ENCODE measurements at places on chromosomes 11 and 22.

- DNase-seq, result no peak
These were observed 613.3 kb upstream of the CADM1 start for GRCh38 chr11:116117331-116118137.

DNA sequence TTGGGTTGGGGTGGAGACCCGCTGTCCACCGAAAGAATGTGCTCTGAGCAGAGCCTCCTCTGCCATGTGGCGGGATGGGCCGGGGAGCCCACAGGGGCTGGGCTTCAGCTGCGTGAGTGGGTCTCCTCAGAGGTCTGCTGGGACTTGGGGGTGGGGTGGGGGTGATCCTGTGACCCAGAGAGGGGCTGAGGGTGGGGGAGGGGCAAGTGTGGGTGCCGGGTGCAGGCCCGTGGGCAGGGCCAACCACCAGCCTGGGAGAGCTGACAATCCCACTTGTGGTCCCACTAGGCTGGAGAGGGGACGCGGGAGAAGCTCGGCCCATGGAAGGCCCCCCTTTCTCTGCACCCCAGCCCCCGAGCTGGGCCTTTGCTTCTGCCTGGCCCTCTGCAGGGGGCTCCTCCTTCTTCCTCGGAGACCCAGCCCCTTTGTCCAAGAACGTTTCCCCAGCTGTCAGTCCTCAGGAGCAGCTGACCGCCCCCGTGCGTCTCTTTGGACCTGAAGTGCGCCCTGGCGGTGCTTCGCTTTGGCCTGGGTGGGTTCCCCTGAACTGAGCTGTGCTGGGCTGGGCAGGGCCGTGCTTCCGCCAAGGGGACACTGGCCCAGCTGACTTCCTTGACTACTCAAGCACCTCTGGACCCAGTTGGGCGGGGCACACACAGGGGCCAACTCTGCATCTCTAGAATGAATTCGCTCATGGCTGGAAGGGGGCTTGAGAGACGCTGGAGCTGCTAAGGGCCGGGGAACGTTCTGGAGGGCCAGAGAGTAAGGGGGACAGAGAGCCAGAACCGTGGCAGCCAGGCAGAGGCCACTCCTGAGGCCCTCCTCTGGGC lies 30.2 kb downstream of the OSBPL5 start:
- no peak for DNase-seq

DNA sequence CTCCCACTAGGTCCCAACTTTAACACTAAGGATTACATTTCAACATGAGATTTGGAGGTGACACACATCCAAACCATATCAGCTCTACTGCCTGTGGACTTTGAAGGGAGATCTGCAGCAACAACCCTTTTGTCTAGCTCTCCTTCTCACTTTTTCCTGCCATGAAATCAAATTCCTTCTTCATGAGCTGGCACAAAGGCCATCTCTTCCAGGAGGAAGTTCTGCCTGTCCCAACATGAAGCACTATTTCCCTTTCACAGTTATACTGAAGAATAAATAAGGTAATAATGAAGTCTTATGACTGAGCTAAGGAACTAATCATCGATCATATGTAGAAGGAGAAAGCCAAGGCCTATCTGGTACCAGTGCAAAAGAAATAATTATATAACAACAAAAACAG lies 253.5 kb upstream of the TENM4 start:
- no peak for DNase-seq

- no peak for DNase-seq
These were observed 16.3 kb downstream of the CPSF7 start for GRCh38 chr11:61413496-61413895.

DNA sequence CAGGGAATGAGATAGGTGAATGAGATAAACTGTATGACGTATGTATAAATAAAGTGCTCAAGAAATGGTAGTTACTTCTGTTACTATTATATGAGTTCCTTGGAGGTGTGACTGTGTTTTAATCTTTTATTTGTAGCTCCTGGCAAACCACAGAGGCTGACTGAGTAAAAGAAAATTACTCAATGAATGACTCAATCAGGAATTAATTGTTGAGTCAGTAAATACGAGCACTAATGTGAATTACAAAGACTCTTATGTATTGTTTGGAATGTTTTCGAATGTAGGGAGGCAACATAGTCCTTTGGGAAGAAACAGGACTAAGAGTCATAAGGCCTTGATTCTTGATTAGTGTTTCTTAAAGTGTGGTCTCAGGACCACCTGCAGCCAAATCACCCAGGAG lies 51.1 kb upstream of the BLID start:
- no peak for DNase-seq

- no peak for DNase-seq
These were observed 578 bp upstream of the PARVG start for GRCh38 chr22:44179989-44180705.

- DNase-seq, result no peak
These were observed 583 bp downstream of the P4HA3 start for GRCh38 chr11:74310857-74311256.

DNA sequence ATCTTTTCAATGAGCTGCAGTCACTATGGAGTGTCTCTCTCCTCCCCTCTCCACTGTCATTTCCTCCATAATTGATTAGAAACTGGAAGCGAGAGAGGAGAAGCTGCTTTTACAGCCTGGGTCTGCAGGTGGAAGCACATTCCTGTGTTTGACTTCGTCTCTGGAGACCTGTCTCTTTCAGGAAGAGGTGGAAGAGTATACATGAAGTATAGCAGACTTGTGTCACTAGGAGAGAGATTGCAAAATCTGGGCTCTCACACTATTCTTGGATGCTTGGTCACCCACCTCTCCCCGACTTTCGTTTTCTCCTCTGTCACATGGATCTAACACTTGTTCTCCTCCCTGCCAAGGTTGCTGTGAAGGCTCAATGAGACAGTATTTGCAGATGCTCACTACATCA lies 323.3 kb downstream of the NTM start:
- no peak for DNase-seq

DNA sequence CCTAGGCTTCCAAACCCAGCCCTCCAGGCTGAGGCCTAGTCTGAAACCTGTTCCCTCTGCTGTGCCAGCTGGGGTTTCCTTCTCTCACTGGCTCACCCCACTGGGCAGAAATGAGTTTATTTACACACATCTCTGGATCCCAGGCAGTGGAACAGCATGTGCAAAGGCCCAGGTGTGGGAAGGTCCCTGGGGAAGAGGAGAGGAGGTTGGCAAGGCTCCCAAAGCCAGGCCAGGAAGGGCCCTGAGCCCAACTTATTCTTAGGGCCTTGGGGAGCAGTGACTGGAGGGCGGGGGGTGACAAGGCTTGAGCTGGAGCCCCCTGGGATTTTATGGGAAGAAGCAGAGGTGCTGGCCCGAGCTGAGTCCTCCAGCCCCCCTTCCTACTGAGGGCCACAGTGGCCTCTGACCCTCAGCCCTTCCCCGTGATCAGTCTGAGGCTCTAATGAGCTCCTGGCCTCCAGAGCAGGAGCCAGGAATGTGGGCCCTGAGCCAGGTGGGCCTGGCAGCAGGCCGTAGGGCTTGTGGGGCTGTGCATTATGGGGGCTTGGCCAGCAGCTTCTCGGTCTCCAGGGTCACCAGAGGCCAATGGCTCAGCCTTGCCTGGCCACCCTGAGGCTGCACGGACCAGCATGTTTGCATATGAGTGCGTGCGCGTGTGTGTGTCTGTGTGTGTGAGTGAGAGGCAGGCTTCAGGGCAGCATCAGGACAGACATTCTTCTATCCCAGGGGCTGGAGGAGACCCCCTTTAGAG lies 2.9 kb downstream of the MYO7A start:
- no peak for DNase-seq

DNA sequence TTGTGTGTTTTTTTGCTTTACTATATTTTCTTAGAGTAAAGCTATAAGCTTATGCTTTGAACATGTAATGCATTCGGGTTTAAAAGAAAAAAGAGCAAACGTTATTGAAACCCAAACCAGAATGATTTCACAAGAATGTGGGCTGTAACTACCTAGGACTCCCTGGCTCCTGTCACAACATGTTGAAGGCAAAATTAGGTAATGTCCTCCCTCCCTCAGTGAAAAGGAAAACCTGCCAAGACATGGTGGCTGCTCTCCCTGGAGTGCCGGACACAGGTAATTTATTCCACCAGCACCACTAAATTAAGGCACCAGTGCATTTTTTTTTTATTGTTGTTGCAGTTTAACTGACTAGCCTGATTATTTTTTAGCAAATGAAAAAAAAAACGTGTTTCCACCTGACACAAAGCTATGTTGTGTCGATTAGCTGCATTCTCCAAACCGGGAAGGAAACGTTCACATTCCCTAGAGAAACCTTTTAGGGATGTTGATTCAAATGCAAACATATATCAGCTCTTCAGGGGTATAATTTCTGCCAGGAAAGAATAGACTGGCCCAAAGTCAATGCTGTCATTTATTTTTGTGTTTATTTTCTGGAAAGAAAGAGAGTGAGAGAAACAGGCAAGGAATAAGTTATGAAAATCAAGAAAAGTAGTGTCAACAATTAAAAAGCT lies 134.6 kb downstream of the CCDC34 start:
- no peak for DNase-seq

GRCh38 chr11:16924826-16925560 lies 89.2 kb downstream of the PLEKHA7 start:
- DNase-seq, result no peak

- no peak for DNase-seq
These were observed 7.8 kb downstream of the DCPS start for GRCh38 chr11:126311401-126312291.

DNA sequence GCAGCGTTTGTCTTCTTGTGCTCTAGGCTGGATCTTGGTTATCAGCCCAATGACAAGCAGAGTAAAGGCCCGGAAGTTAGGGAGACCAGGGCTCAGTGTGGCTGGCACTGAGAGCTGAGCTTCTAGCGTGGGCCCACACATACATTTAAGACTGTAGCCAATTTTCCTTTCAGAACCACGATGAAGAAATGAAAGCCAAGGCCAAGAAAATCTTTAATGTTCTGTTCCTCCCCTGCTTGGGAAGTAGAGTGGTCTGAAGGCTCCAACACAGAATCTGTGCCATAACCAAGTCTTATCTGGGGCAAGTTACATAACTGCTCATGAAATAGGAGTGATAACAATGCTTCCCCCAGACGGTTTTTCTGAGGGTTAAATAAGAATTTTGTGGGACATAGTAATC lies 4.7 kb upstream of the ST3GAL4 start:
- no peak for DNase-seq

DNA sequence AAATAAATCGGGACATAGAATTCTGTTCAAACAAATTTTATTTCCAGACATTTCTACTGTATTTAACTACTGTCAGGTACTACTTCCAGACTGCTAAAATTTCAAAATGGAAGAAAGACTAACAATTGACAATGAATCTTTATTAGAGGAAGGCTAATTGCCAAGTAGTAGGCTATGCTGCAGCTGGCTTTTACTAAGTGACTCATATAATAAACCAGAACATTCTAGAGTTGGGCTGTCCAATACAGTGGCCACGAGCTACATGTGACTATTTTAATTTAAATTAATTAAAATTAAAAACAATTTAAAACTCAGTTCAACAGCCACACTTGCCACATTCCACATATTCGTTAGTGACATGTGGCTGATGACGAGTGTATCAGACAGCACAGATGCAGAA lies 27.6 kb downstream of the CHKA start:
- DNase-seq, result no peak

DNA sequence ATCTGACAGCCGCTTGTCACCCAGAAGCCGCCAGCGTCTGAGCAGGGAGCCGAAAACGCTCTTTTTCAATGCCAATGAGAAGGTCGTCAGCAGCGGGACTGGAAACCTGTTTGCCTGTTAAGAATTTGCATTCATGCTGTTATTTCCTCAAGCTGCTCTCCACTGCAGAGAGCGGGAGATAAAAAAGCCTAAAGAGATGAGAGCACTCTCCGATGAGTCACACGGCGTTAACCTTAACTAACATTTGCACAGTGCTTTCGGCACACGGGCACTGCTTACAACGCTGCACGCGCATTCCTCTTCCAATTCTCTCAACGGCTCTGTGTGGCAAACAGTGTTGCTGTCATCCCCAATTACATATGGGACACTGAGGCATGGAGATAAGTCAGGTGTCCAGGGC lies 40.0 kb upstream of the RTL6 start:
- peak; percentile 16 for DNase-seq

DNA sequence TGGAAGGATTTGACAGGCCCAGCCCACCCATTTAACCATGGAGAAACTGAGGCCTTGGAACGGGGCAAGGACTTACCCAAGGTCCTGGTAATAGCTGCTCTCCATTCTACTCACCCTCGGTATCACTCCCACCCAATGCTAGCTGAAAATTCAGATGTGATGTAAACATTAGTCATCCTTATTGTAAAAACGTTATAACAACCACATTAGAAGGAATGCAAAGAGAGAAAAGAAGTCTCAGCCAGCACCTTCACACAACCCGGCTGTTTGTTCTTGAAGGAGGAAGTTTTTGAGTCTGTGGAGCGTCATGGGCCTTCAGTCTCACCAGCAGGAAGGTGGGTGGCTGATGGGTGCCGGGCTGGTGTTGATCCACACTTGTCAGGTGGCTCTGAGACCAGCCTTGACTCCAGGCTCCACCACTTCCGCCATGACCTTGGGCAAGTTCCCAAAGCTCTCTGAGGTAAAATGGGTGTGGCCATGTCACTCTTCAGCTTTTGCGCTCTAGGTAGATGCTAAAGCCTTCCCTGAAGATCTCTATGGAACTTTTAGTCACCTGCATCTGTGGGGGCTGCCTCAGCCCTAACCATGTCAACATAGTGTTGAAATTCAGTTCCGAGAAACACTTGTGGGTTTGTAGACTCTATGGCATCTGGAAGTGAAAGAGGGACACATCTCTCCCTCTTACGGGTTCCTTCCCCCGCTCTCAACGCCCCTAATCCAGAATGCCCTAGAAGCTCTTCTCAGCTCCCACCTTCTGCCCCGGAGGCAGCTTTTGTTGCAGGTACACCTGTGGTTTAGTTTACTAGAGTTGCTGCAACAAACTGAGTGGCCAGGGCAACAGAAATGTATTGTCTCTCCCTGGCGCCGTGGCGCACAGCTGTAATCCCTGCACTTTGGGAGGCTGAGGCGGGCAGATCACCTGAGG lies 14.8 kb downstream of the CD6 start:
- DNase-seq, result peak; percentile 92

DNA sequence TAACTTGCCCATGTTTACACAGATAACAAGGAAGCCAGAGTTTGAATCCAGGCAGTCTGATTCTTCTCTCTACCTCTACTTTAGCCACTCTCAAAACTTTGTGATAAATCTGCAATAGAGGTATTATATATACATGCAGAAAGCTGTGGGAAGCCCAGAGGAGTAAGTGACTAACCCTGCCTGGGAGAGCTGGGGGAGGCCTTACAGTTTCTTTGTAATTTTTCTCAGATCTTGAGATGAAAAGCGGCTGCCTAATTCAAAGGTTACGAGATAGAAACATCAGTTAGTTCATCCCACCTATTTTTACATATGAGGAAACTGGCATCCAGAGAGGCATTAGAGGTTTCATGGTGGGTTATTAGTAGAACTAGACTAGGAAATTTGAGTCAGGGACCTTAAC lies 4.9 kb downstream of the STIM1 start:
- no peak for DNase-seq

- no peak for DNase-seq
These were observed 38.1 kb downstream of the DIXDC1 start for GRCh38 chr11:111975076-111975806.
